Stimulated activated CD4-positive, alpha-beta T cell treated with anti-CD3 and anti-CD28 coated beads, Interleukin-12 subunit alpha, Interleukin-12 subunit beta, amount 100 ng/mL, for 4 hours (primary cell): ENCODE measurements at places on chromosomes 3 and 15.

DNA sequence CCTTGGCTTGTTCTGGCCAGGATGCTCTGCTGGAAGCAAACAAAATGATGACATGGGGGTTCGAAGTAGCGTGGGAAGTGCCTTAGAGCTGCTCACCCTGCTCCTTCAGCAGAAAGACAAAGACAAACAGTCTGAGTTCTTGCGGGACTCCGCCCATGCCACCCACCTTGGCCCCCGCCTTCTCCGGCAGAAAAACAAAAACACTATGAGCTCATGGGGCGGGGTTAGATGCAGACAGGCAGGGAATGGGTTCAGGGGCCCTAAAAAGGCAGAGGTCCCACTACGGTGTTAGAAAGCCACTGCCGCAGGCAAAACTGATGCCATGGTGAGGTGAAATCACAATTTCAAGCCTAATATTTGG lies 9.7 kb upstream of the NCKIPSD start:
- no peak for DNase-seq

GRCh38 chr3:189942948-189943347 lies 177.7 kb downstream of the P3H2 start:
- no peak for DNase-seq

GRCh38 chr3:108103886-108104797 lies 13.3 kb upstream of the CD47 start:
- no peak for DNase-seq

- DNase-seq, result no peak
Observed at GRCh38 chr3:33636125-33636850, 81.8 kb downstream of the CLASP2 start.

DNA sequence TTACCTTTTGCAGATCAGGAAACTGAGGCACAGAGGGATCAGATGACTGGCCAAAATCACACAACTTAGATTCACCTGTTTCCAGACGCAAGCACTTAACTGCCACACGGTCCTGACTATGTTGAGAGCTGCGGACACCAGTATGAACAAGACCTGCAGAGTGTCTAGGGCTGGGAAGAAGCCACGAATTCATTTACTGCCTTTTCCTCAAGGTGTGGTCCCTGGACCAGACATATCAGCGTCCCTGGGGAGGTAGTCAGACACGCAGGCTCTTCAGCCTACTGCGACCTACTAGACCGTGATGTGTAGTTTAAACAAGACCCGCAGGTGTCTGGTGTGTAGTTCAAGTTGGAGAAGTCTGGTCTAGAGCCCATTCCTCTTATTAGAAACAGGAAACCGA lies 541 bp upstream of the SLC6A11 start:
- DNase-seq, result no peak

- no peak for DNase-seq
Observed at GRCh38 chr15:81284256-81285031, 39.5 kb downstream of the STARD5 start.

DNA sequence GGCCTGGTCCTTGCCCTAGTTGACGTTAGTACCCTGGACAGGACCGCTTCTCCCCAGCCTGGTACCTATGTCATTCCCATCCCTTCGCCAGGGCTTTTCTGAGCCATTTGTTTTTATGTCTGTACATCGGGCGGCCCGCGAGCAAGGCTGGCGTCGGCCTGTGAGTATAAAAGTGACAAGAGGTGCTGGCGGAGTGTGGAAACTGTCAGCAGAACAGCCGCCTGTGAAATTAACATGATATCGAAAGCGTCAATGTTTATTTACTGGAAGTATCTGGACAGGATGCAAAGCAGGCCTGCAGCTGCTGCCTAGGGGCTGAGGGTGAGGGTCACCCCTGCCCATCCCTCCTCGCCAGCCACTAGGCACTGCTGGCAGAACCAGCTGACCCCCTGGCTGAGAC lies 33.4 kb downstream of the LINGO1 start:
- DNase-seq, result no peak

DNA sequence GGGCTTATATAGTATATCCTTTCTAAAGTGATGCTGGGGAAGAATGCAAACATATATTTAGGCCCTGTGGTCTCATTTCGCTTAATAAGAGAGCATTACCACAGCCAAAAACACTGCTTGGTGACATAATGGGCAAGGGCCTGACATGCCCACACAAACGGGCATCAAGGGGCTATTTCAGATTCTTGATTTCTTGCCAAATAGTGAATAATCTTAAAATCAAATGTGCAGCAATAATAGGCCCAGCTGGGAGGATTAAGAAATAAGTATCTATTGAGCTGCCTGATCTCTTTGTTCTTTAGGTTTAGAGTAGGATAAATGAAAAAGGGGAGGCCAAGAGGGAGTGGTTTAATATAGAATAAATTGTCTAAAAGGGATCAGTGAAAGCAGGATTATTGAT lies 241.0 kb upstream of the GBE1 start:
- DNase-seq, result no peak

DNA sequence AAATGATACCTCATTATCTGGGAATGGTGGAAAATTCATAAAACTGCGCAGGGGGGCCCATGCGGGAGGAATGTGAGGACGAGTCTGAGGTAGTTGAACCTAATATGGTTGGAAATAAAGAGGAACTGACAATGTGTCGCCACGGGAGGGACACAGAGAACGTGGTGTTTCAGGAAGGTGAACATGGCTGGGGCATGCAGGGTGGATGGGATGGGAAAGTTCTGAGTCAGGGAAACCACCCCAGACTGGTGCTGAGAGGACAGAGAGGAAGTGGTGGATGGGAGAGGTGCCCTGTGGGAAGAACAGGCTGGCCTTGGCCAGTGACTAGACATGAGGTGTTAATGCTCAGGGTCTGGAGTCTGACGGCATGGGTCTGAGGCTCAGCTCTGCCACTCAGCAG lies 137.1 kb upstream of the WNT5A start:
- DNase-seq, result no peak

DNA sequence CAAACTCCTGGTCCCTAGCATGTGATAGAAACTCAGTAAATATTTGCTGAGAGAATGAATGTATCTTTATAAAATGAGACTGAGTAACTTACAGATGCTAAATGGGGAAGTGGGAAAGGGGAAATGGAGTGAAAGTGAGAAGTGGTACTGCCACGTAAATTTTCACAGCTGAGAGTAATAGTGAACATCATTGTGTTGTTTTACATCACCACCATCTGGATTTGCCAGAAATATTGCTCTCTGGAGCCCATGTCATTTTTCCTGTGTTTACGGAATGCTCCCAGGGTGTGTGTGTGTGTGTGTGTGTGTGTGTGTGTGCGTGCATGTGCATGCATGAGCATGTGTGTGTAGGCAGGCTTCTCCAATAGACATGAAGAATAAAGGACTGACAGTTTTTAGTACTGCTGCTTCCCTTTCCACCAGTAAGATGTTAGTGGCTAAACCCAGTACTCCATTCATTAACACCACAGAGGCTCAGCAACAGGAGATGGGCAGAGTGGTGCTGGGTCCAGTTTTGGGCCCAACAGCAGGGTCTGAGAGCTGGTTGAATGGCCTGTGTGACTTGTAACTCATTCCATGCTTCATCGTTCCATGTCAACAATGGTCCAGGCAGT lies 57.3 kb downstream of the DIPK2A start:
- no peak for DNase-seq

- no peak for DNase-seq
Observed at GRCh38 chr3:166478356-166478755, 641.1 kb upstream of the BCHE start.

GRCh38 chr3:45548681-45549075 lies 45.9 kb upstream of the LIMD1 start:
- no peak for DNase-seq

GRCh38 chr3:69999140-70000027 lies at the start of gene SAMMSON:
Gene SAMMSON, plus strand, starts transcription at chr3:69999733.
- DNase-seq, result no peak

DNA sequence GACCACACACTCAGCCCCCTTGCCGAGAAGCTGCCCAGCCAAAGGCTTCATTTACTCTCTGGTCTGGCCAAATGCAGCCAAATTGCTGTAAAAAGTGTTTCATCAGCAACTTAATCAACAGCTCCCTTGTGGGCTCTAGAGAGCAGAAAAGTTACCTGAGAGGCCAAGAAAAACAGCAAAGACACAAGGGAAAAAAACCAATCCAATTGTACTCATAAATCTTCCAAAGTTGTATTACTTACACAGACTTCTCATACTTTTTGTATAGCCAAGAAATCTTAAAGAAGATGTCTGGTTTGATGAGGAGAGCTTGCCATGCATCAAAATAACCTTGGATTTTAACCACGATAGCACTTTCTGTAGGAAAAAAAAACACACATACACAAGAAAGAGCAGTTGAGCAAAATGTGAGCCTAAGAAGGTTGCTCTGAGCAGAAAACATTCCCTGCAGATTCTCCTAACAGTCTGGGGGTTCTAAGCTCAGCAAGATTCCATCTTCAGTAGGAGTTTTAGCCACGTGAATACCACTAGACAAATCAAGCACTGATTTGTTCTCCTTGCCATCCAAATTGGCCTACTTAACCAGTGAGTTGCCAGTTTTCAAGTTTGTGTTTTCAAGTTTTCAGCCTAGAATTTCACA lies 120.0 kb downstream of the CYP19A1 start:
- no peak for DNase-seq
